ENCODE measurements at places on chromosomes 16 and 17. TPM values are rescaled to one million over a fixed set of nuclear protein-coding genes. Genes with fewer than 3 reads are reported as not detected.

SLFN14 gene
- total RNA-seq = not detected

ODAD4 gene
- total RNA-seq = 0.97 TPM

NUFIP2 gene
- 64.5 TPM for total RNA-seq

CCL17 gene
- 0.50 TPM for total RNA-seq

FAM171A2 gene
- 0.37 TPM for total RNA-seq

AANAT gene
- total RNA-seq = not detected

CD300LG gene
- total RNA-seq = not detected

DNA sequence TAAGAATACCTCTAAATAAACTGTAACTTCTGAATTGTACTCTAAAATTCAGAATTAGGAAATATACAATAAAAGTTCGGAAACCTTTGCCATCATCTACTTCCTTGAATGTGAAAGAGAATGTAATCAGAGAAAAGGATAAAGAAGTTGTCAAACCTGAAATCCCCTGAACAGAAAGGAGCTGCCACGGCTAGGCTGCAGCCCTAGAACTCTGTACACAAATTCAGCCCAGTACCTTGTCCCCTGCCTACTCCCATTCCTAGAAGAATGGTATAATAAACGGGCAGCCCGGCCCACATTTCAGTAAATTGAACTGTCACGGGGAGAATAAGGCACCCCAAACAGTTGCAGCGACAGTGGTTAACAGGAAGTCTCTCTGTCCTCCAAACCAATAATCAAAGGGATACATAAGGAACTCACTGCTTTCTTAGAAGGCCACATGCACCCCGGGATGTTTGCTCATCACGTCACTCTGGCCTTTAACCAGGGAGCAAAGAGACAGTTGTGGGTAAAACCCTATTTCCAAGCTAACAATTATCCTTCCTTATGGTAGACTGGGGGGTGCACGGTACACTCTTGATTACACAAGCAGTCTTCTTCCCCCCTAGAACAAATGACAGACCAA, 24.3 kb upstream of the RFFL start:
- H3K36me3 ChIP-seq = peaks cover 5% of the 10 kb centered on the region
- peak overlapping the region; percentile 86 for H3K27ac ChIP-seq
- H3K4me3 ChIP-seq = peak overlapping the region; percentile 88
- peaks cover 52% of the 10 kb centered on the region for H3K4me1 ChIP-seq
- H3K27me3 ChIP-seq = no peaks in the 10 kb centered on the region

DNA sequence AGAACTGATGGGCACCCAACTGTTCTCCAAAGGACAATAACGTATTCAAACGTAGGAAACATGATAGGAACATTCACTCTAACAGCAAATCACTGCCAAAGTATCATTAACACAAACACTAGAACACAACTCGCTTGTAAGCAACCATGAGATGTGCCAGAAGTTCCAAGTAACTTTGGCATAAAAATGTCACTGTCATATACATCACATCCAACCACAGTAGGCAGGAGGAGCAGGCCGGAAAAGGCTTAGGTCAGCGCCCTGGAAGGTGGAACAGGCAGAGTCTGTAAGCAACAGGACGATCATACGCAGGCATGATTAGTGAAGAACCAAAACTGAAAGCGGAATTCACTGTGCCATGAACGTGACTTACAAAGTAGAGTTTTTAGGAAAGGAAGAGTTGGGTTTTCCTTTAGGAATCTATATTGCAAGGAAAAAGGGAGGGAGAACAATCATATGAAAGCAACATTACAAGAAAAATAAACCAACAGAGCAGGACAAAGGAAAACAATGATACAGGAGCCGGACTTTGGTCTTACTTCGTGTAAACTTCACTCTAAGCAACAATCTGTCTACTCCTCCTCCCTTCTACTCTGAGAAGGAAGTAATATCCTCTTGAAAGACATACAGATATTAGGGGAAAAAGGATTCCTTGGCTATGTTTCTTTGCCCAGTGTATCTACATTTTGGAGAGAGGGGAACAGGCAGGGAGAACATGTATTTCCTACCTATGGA, 52.3 kb downstream of the YWHAE start:
- H3K4me1 ChIP-seq = peaks cover 8% of the 10 kb centered on the region
- peaks cover 61% of the 10 kb centered on the region for H3K36me3 ChIP-seq
- H3K27me3 ChIP-seq = no peaks in the 10 kb centered on the region
- no peak for DNase-seq

DNA sequence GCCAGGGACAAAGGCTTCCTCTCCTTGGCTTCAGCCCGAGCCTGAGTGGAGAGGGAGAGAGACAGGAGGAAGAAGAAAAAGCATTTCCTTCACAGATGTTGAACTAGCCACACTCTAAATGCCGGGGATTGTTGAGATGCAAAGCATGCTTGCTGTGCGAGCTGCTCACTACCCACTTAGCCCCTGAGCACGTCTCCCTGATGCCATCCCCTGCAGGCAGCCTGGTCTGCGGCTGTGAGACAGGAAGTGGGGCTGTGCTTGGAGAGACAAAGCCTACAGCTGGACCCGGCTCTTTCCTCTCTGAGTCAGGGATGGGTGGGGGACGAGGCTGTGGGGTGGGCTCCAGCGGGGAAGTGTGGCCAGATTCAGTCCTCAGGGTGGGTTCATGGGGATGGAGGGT, 13.7 kb downstream of the WNT9B start:
- peaks cover 10% of the 10 kb centered on the region for H3K4me1 ChIP-seq
- no peak overlapping the region for H3K27ac ChIP-seq
- H3K27me3 ChIP-seq = peaks cover 10% of the 10 kb centered on the region
- H3K36me3 ChIP-seq = no peaks in the 10 kb centered on the region

DNA sequence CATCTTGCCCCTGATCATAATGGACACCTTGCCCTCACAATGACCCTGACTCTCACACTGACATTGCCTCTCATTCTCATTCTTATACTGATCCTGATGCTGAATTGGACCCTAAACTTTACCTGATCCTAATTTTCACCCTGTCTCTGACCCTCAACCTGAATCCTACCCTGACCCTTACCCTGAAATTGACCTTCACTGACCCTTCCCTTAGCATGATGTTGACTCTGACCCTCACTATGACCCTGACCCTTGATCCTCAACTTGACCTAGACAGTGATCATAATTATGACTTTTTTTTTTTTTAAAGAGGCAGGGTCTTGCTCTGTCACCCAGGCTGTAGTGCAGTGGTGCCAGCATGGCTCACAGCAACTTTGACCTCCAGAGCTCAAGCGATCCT, 3.4 kb downstream of the AHSP start:
- H3K4me3 ChIP-seq = no peak overlapping the region
- DNase-seq = no peak
- no peak overlapping the region for H3K27ac ChIP-seq
- H3K4me1 ChIP-seq = peaks cover 4% of the 10 kb centered on the region
- H3K27me3 ChIP-seq = peaks cover 32% of the 10 kb centered on the region

DNA sequence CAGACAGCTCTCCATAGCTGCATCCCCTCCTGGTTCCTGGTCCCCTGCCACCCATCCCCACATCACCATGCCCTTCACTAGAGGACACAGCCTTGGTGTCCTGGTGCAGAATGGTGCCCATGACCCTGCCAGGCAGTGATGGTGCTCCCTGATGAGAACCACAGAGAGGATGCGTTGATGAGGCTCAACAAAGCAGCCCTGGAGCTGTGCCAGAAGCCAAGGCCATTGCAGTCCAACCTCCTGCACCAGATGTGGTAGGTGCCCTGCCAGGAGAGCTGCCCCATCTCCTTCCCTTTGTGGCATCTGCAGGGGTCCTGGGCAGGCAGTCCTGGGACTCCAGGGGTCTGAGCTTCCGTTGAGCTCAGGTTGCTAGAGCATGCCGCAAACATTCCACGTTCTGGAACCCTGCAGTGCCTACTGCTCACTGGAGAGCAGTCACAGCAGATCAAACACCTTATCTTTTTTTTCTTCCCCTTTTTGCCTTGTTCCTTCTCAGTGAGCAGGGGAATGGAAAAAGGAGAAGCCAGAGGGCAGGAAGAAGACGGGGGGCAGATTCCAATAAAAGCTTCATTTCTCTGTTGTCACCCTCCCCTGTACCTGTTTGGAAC, 5.3 kb upstream of the EPN3 start:
- no peak overlapping the region for H3K27ac ChIP-seq
- peaks cover 4% of the 10 kb centered on the region for H3K4me1 ChIP-seq
- DNase-seq = no peak
- H3K36me3 ChIP-seq = no peaks in the 10 kb centered on the region

GRCh38 chr16:66847533-66848067, 3.4 kb downstream of the CA7 start:
- H3K4me3 ChIP-seq = no peak overlapping the region
- H3K27me3 ChIP-seq = peaks cover 34% of the 10 kb centered on the region
- no peak overlapping the region for H3K27ac ChIP-seq
- DNase-seq = no peak
- H3K36me3 ChIP-seq = no peaks in the 10 kb centered on the region

DNA sequence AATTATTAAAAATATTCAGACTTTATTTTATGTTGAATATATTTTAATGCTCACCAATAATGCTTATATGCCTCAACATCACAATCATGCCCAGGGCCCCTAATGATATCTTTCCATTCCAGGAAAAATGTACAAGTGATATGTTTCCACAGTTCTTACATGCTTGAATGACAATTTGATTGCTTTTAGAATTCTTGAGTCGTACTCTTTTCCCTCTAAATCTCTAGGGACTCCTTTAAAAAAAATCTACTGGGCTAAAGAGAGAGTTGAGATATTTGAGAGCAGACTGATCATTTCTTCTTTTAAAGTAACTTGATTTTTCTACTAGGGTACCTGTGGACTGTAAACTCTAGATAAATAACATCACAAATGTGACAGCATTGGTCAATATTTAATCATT, 18.2 kb upstream of the HLF start:
- no peaks in the 10 kb centered on the region for H3K4me1 ChIP-seq
- no peak for DNase-seq
- H3K4me3 ChIP-seq = no peak overlapping the region
- H3K27me3 ChIP-seq = peaks cover 29% of the 10 kb centered on the region
- H3K36me3 ChIP-seq = no peaks in the 10 kb centered on the region
- H3K27ac ChIP-seq = no peak overlapping the region

- H3K4me3 ChIP-seq = no peak overlapping the region
- H3K36me3 ChIP-seq = peaks cover 52% of the 10 kb centered on the region
- DNase-seq = no peak
- no peaks in the 10 kb centered on the region for H3K27me3 ChIP-seq
Observed at GRCh38 chr17:48843187-48843900, 12.5 kb downstream of the CALCOCO2 start.

- H3K4me1 ChIP-seq = peaks cover 63% of the 10 kb centered on the region
- H3K27ac ChIP-seq = no peak overlapping the region
- H3K27me3 ChIP-seq = no peaks in the 10 kb centered on the region
- DNase-seq = no peak
Observed at GRCh38 chr16:23502466-23502865, 7.8 kb downstream of the GGA2 start.

- no peak overlapping the region for H3K27ac ChIP-seq
- no peak overlapping the region for H3K4me3 ChIP-seq
- DNase-seq = no peak
- peaks cover 14% of the 10 kb centered on the region for H3K4me1 ChIP-seq
Observed at GRCh38 chr17:43911904-43912303, 4.6 kb upstream of the MPP2 start.

DNA sequence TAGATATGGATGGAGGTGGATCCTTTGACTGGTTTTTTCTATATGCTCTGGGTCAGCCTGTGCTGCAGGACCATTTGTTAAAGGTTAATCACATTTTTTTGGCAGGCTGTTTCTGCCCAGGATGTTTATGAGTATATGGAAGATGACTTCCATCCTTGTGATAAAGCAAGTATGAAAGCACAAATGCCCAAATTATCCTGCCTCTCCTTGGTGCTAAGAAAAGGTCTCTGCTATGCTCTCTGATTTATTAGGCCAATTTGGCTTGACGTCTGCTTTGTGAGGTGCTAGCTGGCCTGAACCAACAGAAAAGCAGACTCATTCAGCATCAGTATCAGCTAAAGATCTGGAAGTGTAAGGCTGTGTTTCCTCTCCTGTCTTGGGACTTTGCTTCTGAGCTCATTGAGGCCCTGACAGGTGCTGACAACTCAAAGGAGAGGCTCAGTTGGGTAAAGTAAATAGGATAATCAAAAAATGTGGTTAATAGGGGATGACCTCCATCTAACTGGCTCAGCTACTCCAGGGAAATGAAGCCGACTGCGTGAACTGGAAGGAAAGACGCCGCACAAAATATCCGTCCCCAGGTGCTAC, 15.2 kb downstream of the ANKRD40 start:
- no peak overlapping the region for H3K27ac ChIP-seq
- peaks cover 5% of the 10 kb centered on the region for H3K4me1 ChIP-seq

GRCh38 chr16:85871756-85872155, 27.2 kb upstream of the IRF8 start:
- H3K4me3 ChIP-seq = no peak overlapping the region
- DNase-seq = no peak
- H3K27ac ChIP-seq = no peak overlapping the region
- peaks cover 16% of the 10 kb centered on the region for H3K27me3 ChIP-seq
- peaks cover 13% of the 10 kb centered on the region for H3K4me1 ChIP-seq
- H3K36me3 ChIP-seq = no peaks in the 10 kb centered on the region

GRCh38 chr17:4100883-4101756, 41.7 kb downstream of the ZZEF1 start:
- H3K27ac ChIP-seq = peak overlapping the region; percentile 7
- peaks cover 48% of the 10 kb centered on the region for H3K36me3 ChIP-seq
- no peaks in the 10 kb centered on the region for H3K27me3 ChIP-seq
- no peak for DNase-seq

- no peak for DNase-seq
- no peaks in the 10 kb centered on the region for H3K36me3 ChIP-seq
Observed at GRCh38 chr17:83136931-83137330, 57.5 kb downstream of the METRNL start.

Measured in activated CD8-positive, alpha-beta T cell treated with anti-CD3 and anti-CD28 coated beads, Interleukin-2, amount 10 ng/mL, durations not matched to agents 7 days and 5 days (primary cell).